Caudate nucleus (tissue), 63 donors: ENCODE measurements at places on chromosomes 3 and 15.

GRCh38 chr3:27686642-27687041 is 35.5 kb downstream of the EOMES start:
- DNase-seq: no peak

- DNase-seq: no peak
These were observed 43.3 kb downstream of the HOMER2 start for GRCh38 chr15:82909080-82909815.

DNA sequence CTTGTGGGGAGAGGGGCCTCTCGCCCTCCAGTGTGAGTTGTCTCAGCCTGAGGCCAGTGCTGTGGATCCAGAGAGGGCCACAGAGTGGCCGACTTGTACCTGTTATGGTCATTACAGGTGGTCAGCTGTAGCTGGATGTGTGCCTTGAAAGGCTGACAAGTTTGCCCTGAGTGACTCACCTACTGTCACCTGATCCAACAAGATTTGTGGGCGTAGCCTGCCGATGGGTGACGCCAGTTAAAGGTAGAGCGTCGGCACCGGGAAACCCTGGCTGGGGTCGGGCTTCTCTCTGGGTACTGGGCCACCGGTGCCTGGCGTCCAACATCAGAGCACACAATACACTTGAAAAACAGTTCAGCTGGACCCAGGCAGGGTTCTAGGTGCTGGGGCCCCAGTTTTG is 2.8 kb upstream of the ISG20 start:
- DNase-seq: no peak

- DNase-seq: no peak
These were observed 13.5 kb upstream of the SUCNR1 start for GRCh38 chr3:151859905-151860304.

- no peak for DNase-seq
These were observed 365.8 kb upstream of the UMPS start for GRCh38 chr3:124364317-124365020.
